ENCODE measurements at places on chromosomes 12 and 14.

DNA sequence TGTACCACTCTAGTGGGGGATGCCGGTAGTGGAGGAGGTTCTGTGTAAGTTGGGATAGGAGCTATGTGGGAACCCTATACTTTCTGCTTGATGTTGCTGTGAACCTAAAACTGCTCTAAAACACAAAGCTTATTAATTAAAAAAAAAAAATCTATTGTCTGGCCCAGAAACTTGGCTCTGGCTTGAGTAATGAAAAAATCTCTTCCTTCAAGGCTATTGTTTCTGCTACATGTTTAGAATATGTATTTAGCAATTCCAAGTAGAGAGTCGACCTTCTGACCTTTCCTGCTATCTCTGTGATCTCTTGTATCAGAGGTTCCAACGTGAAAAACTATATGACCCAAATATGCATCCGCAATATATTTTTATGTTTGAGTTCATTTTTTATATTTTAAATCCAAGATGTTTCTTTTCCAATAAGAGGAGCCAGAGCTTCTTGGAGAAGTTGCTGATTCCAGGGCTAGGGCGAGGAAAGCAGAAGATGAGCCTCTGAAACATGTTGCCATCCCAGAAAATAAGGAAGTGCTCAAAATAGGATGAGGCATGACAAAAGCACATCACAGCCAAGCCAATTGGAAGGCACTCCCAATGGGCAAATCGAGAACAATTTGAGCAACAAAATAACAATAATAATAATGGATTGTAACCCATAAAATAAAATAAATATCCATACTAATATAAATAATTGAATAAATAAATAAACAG lies 184.6 kb upstream of the TMEM260 start:
- DNase-seq = no peak

DNA sequence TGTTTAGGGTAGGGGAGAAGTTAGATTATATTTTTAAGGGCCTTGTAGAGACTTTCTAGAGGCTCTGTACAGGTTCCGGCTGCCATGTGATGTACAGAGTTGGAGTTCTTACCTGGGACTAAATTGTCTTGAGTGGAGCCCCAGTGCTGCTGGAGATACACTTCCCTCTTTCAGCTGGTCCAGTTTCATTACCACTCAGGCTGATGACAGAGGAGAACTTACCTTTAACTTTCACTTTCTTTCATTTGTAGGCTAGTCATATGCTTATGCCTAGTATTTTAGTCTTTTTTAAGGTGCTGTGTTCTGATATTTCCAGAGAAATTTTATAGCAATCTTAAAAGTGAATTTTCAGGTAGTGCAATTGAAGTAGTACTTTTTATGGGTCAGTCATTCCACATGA lies 117.3 kb downstream of the ERC1 start:
- no peak for DNase-seq

DNA sequence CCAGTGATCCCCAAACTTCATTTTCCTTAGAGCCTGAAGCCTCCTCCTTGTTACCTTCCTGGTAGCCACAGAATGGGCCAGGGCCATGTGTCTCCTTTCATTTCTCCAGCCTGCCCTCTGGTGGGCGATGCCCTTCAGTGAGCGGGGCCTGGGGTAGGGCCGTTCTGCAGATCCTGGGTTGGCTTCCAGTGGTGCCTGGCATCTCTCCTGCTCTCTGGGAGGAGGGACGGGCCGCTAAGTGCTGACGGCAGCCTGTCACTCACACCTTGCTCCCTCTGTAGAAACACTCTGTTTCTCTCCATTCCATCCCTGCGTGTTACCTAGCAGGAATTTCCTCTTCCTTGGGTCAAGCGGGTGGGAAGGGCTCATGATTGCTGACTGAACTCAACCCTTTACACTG lies 232.1 kb downstream of the CACNA1C start:
- DNase-seq = peak; percentile 48

- no peak for DNase-seq
These were observed 3.0 kb downstream of the WNT1 start for GRCh38 chr12:48980953-48981756.

- no peak for DNase-seq
These were observed 524.5 kb downstream of the GALC start for GRCh38 chr14:87468531-87468930.

DNA sequence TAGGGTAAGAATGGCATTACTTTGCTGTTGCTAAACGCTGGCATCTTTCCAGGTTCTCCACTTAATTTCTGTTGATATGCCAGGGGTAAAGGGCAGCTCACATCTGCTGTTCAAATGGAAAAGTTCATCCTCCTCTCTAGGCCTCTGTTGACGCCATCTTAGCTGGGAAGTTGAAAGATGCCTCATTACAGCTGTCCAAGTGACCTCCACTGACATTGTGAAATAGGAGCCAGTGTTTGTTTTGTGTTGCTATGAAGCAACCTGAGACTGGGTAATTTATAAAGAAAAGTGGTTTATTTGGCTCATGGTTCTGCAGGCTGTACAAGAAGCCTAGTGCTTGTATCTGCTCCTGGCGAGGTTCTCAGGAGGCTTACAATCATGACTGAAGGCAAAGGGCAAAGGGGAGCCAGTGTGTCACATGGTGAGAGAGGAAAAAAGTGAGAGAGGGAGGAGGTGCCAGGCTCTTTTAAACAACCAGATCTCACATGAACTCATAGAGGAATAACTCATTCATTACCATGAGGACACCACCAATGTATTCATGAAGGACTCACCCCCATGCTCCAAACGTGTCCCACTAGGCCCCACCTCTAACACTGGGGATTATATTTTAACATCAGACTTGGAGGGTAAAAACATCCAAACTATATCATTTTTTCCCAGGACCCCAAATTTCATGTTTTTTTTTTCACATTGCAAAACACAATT lies 3.2 kb upstream of the ADAM21 start:
- DNase-seq = peak; percentile 88

GRCh38 chr14:103121846-103122584 lies 1.2 kb upstream of the TNFAIP2 start:
- DNase-seq = peak; percentile 96

- no peak for DNase-seq
These were observed 48.1 kb downstream of the DAD1 start for GRCh38 chr14:22540811-22541360.

Measured in lung microvascular endothelial cell (primary cell).